ENCODE measurements at places on chromosomes 2 and 18.

- DNase-seq: no peak
Observed at GRCh38 chr2:73008766-73009135, 62.8 kb downstream of the SFXN5 start.

GRCh38 chr2:71778514-71778913, 325.2 kb downstream of the DYSF start:
- DNase-seq: no peak

GRCh38 chr2:196468394-196468793, 171.1 kb upstream of the CCDC150 start:
- DNase-seq: no peak

DNA sequence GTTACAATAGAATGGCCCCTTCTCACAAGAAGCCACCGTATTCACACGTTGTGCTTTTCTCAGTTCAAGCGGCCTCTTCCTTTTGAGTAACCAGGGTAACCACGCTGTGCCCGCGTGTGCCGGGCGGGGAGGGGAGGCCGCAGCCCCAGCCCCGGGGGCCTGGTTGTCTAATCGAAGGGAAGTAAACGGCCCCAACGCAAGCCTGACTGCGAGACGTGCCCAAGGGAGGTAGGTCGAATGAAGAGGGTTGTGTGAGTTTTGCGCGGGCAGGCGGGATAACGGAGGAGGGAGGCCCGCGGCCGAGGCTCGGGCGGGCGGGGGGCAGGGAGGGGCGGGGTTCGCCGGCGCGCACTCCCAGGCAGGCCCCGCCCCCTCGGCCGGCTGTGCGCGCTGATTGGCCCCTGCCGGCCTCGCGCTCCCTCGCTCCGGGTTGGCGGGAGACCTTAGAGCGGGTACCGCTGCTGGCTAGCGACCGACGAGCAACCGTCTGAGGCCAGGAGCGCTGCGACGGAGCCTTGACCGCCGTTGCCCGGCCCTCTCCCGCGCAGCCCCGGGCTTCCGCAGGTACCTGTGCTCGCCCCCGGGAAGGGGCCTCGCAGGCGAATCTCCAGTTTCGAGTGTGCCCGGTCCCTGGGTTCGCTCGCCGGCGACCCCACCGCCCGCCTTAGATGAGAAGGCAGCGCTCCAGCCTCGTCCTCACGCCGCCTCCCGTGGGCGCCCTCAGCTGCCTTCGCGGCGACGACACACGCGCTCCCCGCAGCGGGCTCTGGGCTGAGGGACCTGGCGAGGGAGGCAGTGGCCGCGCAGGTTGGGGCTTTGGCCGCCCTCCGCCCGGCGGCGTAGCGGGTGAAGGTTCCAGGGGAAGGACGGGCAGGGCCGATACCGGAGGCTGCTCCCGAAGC, at the start of gene SPDYA:
SPDYA (plus strand) TSS at position 451 of the 902 bp plus-strand sequence. CDS start 5,181 bp downstream, outside the sequence.
- peak; percentile 54 for DNase-seq

DNA sequence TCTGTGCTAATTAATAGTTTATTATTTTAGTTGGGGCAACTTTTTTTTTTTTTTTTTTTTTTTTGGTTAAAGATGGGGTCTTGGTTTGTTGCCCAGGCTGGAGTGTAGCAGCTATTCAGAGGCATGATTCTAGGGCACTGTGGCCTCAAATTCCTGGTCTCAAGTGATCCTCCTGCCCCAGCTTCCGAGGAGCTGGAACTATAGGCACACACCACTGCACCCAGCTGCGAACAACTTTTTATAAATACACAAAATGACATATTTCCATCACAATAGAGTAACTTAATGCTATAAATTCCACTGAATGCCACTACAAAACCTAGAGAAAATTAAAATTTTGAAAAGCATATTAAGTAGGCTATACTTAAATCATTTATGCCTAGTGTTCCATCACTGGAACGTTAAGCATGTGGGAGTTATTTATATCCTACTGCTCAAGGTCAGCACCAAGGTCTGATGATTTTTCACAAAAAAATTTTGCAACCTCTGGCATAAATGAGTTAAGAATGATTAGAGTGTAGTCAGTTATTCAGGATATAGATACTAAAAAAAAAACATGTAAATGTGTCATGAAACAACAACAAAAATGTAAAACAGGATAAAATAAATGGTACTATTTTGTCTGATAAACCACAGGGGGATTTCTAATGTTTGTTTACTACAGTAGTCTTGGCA, 46.8 kb downstream of the GFPT1 start:
- DNase-seq: no peak

DNA sequence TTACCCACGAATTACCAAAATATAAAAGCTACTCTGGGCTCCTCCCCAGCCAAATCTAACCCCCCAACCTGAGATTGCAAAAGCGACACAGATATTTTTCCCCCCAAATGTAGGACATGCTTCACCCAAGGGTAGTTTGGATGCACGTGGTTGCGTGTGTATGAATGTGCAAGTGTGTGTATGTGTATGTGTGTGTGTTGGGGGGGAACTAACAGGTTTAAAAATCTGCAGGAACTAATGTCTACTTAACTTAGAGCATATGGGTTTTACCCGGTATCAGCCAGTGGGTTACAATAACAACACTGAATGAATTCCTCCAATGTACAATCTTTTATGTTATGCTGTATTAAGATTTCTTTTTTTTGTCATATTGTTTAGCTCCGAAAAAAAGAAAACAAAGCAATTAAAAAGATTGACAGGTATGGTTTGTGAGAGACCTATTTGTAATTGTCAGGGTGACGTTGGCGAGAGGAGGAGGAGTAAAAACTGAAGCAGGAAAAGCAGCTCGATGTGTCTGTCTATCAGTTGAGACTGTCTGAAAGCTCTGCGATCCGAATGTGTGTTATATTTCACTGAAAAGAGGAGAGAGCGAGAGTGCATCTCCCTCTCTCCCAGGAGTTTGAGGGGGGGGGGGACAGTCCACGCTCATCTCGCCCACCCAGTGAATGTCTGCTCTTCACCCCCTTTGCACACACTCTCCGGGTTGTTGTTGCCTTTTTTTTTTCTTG, at the start of gene TSHZ1:
TSHZ1 (plus strand) TSS at position 524 of the 728 bp plus-strand sequence. CDS start 1,080 bp downstream, outside the sequence.
- peak; percentile 54 for DNase-seq

DNA sequence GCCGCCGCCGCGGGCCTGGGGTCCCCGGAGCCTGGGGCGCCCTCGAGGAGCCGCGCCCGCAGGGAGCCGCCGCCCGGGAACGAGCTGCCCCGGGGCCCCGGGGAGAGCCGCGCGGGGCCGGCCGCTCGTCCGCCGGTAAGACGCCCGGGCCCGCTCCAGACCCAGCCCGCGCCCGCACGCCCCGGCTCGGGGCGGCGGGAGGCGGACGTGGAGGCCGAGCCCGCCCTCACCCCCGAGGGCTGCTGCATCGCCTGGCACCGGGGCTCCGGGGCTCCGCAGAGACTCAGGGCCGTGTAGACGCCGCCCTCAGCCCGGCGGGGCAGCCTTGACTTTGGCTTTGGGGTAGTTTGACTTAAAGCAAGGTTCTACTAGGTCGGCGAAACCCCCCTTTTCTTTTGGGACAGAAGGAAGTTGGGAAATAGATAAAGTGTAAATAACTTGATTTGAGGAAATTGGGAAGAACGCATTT, 335 bp downstream of the ERFE start:
- no peak for DNase-seq

- no peak for DNase-seq
Observed at GRCh38 chr2:31318361-31319336, 84.7 kb downstream of the EHD3 start.

GRCh38 chr2:20349513-20349921, 1.1 kb downstream of the PUM2 start:
- DNase-seq: no peak

DNA sequence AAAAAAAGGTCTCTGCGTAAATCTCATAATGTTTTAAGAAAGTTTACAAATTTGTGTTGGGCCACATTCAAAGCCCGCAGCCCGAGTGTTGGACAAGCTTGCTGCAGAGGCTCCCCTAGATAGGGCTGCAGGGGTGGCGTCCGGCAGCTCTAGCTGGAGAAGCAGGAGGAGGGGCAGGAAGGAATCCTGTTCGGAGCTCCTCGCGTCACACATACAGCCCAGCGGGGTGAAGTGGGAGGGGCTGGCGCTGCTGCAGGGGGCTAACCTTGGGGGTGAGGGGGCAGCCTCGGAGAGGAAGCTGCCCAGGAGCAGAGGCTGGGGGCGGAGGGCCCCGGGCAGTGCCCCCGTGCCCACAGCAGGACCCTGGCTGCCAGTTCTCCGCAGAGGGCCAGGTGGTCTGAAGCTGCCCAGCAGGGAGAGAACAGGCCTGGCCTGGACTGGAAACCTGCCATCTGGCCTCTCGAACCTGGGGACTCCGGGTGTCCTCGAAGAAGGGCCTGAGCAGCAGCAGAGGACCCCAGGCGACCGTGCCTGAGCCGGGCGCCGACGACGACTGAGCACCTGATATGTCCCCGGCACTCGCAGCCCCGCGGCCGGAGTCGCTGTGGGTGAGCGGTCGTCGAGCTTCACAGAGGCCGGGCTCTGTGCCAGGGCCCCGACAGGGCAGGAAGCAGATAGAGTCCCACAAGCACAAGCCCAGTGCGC, 2.6 kb upstream of the GPR35 start:
- DNase-seq: no peak

DNA sequence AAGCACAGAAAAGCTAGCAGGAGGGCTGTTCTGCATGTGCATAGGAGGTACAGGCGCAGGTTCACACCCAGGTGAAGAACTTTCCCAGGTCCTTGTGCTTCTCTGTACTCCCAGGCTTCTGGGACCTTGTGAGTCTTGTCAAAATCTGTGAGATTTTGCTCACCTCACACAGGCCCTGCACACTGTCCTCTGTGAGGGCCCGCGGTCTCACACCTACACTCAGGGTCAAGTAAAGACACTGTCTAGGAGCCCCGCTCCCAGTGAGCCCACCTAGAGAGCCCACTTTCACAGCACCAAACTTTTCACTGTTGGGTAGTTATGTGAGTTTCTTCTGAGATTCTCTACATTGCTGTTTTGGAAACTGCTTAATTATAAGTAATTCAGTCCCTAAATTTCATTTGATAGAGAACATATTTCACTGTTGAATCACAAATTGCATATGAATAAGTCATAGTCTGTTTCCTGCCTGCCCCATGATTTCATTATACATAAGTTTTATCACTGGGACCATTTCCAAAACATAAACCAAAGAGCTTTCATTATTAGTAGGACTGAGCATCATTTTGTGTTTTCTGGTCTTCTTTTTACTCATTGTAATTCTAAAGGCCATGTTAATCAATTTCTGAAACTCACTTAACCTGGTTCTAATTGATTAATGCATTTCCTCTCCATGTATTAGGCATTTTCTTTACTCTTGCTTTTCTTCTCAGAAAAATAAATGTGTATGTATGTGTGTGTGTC, 234.2 kb upstream of the SPOPL start:
- DNase-seq: no peak

DNA sequence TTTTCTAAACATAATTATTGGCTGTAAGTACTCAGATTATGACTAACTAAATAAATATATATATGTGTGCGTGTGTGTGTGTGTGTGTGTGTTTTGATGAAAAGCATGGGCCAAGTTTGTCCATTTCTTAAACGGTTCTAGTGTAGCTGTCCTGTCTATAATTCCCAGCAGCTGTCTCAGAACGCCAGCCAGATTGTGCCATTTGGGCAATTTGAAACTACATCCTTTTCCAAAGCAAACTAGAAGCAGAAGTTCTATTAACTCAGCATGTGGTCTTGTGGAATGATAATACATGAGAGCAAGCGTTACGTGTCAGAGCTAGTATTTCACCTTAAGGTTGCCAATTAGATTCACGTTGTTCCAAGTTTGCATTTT, 1.7 kb downstream of the ARHGAP28 start:
- no peak for DNase-seq

DNA sequence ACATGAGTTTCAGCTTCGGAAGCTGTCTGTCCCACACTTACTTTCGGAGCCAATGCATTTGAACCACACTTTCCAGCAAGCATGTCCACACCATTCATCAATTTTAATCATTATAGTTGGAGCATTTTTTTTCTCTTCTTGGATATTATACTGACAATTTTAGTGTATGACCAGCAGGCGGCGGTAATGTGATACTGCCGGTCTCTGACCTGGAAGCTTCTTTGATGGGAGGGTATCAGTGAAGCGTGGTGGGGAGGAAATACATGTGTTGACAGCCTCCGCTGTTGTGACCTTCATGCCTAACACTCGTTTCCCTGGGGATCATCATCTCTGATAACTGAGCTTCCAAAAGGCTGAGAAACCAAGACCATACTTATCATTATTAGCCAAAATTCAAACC, 231.7 kb downstream of the GBX2 start:
- DNase-seq: no peak

GRCh38 chr18:22108674-22109073, 60.7 kb upstream of the GATA6 start:
- no peak for DNase-seq

DNA sequence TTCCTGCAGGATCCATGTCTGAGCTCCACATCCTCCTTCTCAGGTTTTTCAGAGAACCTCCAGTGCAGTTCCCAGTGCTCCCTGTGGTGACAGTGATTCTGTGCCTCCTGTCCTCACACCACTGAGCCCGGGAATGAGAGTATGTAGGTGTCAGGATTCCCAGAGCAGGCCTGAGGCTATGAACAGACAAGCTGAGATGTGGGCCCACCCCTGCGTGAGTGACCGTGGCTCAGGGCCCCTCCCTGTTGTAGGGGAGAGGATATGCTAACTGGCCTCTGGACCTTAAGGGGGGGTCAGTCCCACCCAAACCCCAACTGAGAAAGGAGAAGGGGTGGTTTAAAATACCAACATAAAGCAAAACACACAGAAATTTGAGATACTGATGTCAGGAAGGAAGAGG, 104.8 kb upstream of the RAB12 start:
- DNase-seq: no peak

GRCh38 chr2:101135412-101136296, 15.5 kb downstream of the TBC1D8 start:
- DNase-seq: no peak

GRCh38 chr2:69660637-69661036, 17.1 kb upstream of the AAK1 start:
- DNase-seq: no peak

DNA sequence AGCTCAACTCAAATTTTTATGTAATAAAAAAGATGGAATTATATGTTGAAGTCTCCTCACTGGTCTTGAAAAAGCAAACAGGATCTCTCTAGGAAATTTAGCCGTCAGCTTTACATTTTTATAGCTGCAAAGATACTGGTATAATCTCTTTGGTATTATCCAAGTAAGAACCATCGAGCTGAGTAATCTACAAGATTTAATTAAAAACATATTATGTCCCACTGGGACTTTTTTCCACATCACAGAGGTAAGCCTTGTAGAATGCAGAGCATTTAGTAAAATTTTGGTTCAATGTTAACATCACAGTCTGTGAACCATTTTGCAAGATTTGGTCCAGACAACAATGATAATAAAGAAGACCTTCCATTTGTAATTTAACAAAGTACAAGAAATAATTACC, 162.6 kb upstream of the SLC39A10 start:
- no peak for DNase-seq

GRCh38 chr2:157784823-157785175, 91.3 kb downstream of the ACVR1 start:
- no peak for DNase-seq

Data from activated CD4-positive, CD25-positive, alpha-beta regulatory T cell treated with anti-CD3 and anti-CD28 coated beads, Interleukin-2, amount 50 U/mL, for 16 hours (primary cell).